ENCODE measurements at places on chromosomes 13 and 19. TPM values are rescaled to one million over a fixed set of nuclear protein-coding genes. Genes with fewer than 3 reads are reported as not detected.

DNA sequence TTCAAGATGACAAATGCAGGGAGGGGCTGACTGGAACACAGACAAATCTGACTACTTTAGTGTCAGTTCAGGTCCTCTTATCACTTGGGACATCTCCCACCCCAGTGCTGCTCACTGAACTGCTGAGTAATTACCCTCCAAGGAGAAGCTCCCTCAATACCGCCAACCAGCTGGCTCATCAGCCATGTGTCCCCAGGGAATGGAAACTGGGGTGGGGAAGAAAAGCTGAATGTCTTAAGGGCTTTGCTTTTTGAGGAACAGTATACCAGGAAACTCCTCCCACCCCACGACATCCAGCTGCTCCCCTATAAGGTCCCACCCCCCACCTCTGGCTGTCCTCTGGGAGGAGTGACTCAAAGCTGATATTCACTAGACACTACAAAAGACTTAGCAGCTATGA lies 2.0 kb downstream of the ZNF823 start:
- H3K4me1 ChIP-seq, result peaks cover 3% of the 10 kb centered on the region
- peaks cover 18% of the 10 kb centered on the region for H3K27me3 ChIP-seq
- H3K4me3 ChIP-seq, result no peak overlapping the region
- H3K27ac ChIP-seq, result no peak overlapping the region
- DNase-seq, result no peak

DNA sequence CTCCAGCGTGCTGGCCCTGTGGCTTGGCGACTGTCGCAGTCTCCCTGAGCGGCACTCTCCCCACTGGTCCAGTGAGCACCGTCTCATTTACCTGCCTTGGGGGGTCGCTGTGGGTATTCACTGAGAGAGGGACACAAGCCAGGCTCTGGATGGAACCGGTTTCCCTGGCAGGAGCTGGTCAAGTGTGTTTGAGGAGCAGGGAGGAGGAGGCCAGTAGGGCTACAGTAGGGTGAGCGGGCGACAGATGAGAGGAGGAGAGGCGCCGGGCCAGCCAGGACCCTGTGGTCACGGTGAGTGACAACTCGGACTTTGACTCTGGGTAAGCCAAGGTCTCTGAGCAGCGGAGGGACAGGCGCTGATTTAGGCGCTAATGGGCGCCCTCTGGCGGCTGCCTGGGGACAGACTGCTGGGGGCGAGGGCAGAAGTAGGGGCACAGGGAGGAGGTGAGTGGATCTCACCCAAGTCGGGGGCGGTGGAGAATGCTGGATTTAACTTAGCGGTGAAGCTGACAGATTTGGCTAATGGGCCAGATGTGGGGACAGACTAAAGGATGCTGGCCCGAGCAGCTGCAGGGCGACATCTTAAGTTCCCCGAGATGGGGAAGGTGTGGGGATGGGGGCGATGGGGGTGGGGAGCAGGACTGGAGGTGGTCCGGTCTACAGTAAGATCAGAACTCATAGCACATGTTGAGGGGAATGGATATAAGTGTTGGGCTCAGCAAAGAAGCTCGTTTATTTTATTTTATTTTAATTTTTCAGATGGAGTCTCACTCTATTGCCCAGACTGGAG lies 4.7 kb upstream of the PRMT1 start:
- no peaks in the 10 kb centered on the region for H3K27me3 ChIP-seq
- H3K36me3 ChIP-seq, result peaks cover 2% of the 10 kb centered on the region
- H3K27ac ChIP-seq, result peak overlapping the region; percentile 46
- peak; percentile 74 for DNase-seq

DNA sequence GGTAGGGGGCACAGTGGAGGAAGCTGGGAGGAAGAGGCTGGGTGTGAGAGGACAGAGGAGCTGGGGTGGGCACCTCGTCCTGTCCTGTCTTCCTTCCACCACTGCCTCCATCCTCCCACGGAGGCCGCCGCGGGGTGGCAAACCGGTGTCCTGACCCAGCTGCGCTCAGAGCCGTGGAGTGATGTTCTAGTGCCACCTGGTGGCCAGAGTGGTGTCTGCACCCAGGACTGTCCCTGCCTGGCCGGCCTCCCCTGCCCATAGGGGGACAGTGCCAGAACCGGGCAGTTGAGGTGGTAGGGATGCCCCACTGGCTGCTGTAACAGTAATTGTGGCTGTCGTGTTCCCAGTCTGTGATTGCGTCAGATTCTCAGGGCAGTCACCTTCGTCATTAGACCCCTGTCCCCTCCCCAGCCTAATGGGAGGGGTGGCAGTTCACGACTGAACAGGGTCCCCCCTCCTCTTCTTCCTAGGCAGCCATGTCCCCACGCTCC lies 11.1 kb upstream of the ARRDC2 start:
- H3K4me1 ChIP-seq, result no peaks in the 10 kb centered on the region
- no peak for DNase-seq
- H3K27ac ChIP-seq, result no peak overlapping the region
- no peaks in the 10 kb centered on the region for H3K36me3 ChIP-seq
- H3K4me3 ChIP-seq, result no peak overlapping the region

- no peak overlapping the region for H3K27ac ChIP-seq
- DNase-seq, result no peak
- H3K4me1 ChIP-seq, result no peaks in the 10 kb centered on the region
- H3K36me3 ChIP-seq, result no peaks in the 10 kb centered on the region
These were observed 22.3 kb upstream of the CLDN10 start for GRCh38 chr13:95530178-95530577.

GRCh38 chr13:60369242-60369641 lies 27.8 kb upstream of the TDRD3 start:
- DNase-seq, result no peak
- H3K27me3 ChIP-seq, result no peaks in the 10 kb centered on the region
- H3K36me3 ChIP-seq, result no peaks in the 10 kb centered on the region
- no peak overlapping the region for H3K27ac ChIP-seq

DNA sequence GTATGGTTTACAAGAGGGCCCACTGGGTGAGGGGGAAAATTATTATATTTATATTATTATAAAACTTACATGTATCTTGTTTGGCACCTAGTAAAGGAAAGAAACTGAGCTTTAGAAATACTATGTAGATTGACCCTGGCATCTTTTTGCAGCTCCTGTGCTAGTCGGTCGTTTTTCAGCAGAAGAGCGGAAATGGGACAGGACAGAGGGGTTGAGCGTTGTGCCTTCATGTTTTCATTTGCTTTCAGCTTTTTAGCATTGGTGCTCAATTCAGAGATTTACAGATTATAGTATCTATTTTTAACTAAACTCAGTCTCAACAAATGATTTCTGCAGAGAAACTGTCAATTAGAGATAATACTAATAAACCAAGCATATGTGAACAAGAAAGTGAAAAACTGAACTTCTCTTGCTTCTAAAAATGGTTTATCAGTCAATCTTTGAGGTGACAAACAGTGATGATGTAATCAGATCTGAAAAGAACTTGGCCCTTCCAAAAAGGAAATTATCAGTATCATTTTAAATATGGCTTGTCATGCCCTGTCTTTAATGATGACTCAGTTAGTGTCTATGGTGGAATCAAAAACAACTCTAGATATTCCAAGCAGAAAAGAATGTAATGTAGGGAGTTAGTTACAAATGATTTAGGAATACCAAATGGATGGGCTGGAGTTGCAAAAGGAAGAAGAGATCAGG lies 56.9 kb upstream of the KCTD4 start:
- H3K4me1 ChIP-seq, result no peaks in the 10 kb centered on the region
- H3K27ac ChIP-seq, result no peak overlapping the region
- H3K36me3 ChIP-seq, result no peaks in the 10 kb centered on the region
- DNase-seq, result no peak

- H3K4me3 ChIP-seq, result no peak overlapping the region
- no peak overlapping the region for H3K27ac ChIP-seq
- DNase-seq, result no peak
- H3K27me3 ChIP-seq, result no peaks in the 10 kb centered on the region
These were observed 139.4 kb downstream of the HS6ST3 start for GRCh38 chr13:96229356-96229755.

PRDX2 gene
- 404 TPM for total RNA-seq

VMAC gene
- total RNA-seq, result 1.2 TPM

Data from H1 (cell line).